B cell (primary cell): ENCODE measurements at places on chromosomes 3 and 15. TPM values are rescaled to one million over a fixed set of nuclear protein-coding genes. Genes with fewer than 3 reads are reported as not detected.
A peak's percentile ranks its signal among the peaks of the same experiment; 100 is the strongest.

SOX2 gene
- total RNA-seq, result not detected in 2 replicates

IL5RA gene
- total RNA-seq, result 0.75 and 1.0 TPM in 2 replicates

TRH gene
- not detected in 2 replicates for total RNA-seq

PATL2 gene
- total RNA-seq, result 58.9 and 60.5 TPM in 2 replicates

SI gene
- not detected in 2 replicates for total RNA-seq

GRCh38 chr3:80688814-80689213, 921.0 kb upstream of the ROBO1 start:
- DNase-seq, result no peak
- no peaks in the 10 kb centered on the region for H3K27me3 ChIP-seq
- no peaks in the 10 kb centered on the region for H3K4me1 ChIP-seq
- H3K36me3 ChIP-seq, result no peaks in the 10 kb centered on the region
- no peak overlapping the region for H3K4me3 ChIP-seq

GRCh38 chr15:89442671-89443307, 53.6 kb downstream of the RHCG start:
- peak; percentile 41 for DNase-seq
- H3K27me3 ChIP-seq, result no peaks in the 10 kb centered on the region
- no peak overlapping the region for H3K4me3 ChIP-seq
- H3K27ac ChIP-seq, result no peak overlapping the region
- H3K4me1 ChIP-seq, result peaks cover 34% of the 10 kb centered on the region

DNA sequence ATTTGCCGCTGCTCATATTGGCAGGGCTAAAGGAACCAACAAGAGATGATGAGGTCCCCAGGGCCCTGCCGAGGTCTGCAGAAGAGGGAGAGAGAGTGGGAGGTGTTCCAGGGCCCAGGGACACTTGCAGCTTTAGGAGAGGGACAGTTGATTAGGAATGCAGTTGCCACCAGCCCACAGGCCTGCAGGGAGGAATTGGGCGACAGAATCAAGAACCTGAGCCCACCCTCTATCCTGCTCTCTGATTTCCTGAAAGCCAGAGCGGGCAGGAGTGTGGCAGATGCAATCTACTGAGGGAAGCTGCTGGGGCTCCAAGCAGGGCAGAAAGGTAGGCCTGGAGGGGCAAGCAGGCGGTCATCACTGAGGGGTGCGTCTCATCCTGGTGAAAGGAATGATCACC, 12.1 kb upstream of the PRR23E start:
- no peak overlapping the region for H3K27ac ChIP-seq
- no peaks in the 10 kb centered on the region for H3K27me3 ChIP-seq
- H3K4me3 ChIP-seq, result no peak overlapping the region
- H3K36me3 ChIP-seq, result no peaks in the 10 kb centered on the region
- H3K4me1 ChIP-seq, result no peaks in the 10 kb centered on the region

DNA sequence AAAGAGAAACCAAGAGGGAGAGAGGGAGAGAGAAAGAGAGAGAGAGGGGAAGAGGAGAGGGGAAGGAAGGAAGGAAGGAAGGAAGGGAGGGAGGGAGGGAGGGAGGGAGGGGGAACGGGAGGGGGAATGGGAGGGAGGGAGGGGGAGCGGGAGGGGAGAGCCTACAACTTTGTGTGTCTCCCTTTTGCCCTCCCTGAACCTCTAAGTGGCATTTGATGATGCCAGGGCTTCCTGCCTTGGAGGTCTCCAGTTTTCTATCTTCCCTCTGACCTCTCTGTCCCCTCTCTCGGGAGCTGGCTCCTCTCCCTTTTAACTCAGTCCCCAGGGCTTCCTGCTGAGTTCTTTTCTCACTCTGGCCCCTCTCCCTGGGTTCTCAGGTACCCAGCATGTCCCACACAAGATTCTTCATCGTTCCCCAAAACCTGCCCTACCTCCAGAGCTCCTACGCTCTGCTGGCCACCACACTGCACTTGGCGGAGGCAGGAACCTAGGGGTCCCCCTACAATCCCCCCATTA, 12.5 kb upstream of the FAM174B start:
- H3K4me3 ChIP-seq, result no peak overlapping the region
- no peak overlapping the region for H3K27ac ChIP-seq
- no peaks in the 10 kb centered on the region for H3K36me3 ChIP-seq
- no peaks in the 10 kb centered on the region for H3K4me1 ChIP-seq
- peaks cover 6% of the 10 kb centered on the region for H3K27me3 ChIP-seq
- no peak for DNase-seq

GRCh38 chr3:110296885-110297284, 774.7 kb upstream of the NECTIN3 start:
- no peaks in the 10 kb centered on the region for H3K4me1 ChIP-seq
- H3K36me3 ChIP-seq, result no peaks in the 10 kb centered on the region
- no peak for DNase-seq
- no peaks in the 10 kb centered on the region for H3K27me3 ChIP-seq
